Nucleus accumbens (tissue), 56 donors: ENCODE measurements at places on chromosomes 1 and 21.

DNA sequence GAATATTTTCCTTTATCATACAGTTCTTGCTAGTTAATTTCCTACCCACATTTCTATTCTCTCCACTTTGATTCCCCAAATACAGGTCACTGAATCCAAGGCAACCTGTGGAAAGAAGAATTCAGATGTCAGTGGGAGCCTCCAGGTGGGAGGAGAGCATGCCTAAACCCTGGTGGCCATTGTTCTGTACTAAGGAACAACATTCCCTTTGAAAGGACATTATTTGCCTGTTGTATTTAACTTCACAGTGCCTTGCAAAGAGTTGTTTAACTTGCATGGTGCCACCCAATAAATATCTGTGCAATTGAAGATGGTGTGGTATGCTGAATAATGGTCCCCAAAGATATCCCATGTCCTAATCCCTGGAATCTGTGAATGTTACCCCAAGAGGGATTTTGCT, 21.3 kb downstream of the NPHS2 start:
- DNase-seq, result no peak

GRCh38 chr1:47378147-47378546, 37.9 kb upstream of the FOXE3 start:
- DNase-seq, result no peak

DNA sequence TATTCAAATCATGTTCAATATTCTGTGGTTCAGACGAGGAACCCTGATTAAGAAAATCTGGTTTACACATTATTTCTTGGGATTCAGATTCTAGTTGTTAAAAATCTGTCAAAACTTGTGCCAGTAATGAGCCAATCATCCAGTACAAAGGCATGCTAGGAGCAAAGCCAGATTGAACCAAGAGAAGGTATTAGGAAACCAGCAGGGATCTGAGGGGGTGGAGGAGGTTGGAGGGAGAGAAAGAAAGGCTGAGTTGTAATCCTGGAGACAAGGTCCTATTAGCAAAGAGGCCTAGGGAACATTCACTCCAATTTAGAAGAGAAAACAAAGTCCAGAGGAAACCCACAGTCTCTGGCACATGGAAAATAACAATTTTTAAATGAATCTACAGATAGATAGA, 352.9 kb downstream of the LTN1 start:
- DNase-seq, result no peak

- DNase-seq, result no peak
Measured at GRCh38 chr1:10615332-10615731, 140.6 kb downstream of the PEX14 start.

DNA sequence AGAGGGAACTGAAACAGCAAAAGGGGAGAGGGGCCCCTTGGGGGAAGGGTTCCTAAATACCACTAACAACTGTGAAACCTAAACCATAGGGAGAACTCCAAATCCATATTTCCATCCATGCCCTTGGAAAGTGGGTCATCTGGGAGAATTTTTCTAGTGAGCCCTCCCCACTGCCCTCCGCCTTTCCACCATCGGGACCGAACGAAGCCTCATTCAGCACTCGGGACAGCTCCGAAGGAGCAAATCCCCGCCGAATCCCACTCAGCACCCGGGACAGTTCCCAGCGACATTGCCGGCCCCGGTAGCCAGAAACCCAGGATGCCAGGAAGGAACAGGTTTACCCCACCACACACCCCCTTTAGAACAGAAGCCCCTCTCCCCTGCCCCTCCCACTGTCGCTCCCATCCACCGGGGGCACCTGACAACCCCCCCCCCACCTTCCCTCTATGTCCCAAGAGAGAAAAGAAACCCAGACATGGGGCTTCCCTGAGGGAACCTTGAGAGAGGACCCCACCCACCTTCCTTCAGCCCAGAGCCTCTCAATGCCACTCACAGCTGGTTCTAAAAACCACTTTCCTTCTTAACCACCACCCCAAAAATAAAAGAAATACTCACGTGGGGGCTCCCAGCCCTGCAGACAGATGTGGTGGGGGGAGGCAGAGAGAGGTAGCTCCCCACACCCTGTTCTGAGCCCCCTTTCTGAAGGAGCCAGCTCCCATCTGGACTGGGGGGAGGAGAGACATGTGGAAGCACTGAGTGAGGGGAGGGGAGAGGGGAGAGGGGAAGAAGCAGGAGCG, 4.5 kb downstream of the DLGAP3 start:
- no peak for DNase-seq

GRCh38 chr1:40305451-40305850, 11.6 kb downstream of the COL9A2 start:
- DNase-seq, result no peak
